Stimulated activated CD8-positive, alpha-beta memory T cell treated with anti-CD3 and anti-CD28 coated beads, Interleukin-15, amount 100 ng/mL, for 24 hours (primary cell): ENCODE measurements at places on chromosomes 12 and 14.
A peak's percentile ranks its signal among the peaks of the same experiment; 100 is the strongest.

DNA sequence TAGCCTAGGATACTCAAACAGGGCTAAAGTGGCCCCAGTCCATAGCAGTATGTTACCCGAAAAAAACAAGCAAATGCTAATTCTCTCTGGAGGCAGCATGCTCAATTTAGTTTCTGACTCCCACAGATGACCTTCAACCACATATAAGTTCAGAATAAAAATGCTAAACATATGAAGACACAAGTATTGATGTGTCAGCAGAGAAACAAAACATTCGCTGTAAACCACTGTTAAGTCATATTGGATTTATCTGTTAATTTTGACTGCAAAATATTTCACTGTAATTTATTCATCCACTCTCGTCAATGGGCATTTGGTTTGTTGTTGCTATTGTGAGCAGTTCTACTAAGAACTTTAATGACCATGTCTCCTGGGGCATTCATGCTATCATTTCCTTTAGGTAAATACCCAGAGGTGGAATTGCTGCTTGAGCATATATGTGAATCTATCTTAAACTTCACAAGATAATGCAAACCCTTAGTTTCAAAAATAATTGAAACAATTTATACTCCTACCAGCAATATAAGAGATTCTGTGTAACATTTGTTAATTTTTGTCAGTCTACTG is 36.5 kb downstream of the WBP11 start:
- DNase-seq: no peak

- DNase-seq: no peak
Observed at GRCh38 chr14:30410986-30411385, 148.0 kb upstream of the G2E3 start.

GRCh38 chr14:102496958-102497744 is 12.4 kb downstream of the ANKRD9 start:
- DNase-seq: no peak

GRCh38 chr12:104709692-104710435 is 248.2 kb downstream of the SLC41A2 start:
- DNase-seq: no peak

DNA sequence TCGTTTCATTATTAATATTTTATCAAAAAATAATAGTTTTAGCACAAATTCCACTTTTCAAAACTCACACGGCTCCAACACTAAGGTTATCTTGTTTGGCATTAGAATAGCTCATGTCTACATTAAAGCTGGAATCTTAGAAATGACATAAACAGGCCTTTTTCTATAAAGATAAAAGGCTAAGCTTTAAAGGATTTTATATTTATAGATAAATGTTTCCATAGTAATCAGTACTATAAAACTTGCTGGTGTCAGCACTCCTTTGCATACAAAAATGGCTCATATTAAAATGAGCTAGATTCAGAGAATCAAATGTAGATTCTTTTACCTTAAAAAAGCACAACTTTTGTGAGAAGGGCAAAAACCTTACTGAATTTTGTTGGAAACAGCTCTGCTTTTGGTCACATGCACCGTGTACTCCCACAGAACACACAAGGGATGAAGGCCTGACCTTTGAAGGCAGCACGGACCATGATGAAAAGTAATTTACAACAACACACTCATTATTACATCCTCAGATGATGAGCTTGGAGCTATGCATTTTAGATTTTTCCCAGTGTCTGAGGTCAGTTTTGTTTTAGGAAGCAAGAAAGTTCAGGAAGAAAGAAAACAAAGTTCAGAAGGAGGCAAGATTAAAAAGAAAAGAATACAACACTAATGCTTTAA is 202.8 kb downstream of the BCAT1 start:
- DNase-seq: no peak

DNA sequence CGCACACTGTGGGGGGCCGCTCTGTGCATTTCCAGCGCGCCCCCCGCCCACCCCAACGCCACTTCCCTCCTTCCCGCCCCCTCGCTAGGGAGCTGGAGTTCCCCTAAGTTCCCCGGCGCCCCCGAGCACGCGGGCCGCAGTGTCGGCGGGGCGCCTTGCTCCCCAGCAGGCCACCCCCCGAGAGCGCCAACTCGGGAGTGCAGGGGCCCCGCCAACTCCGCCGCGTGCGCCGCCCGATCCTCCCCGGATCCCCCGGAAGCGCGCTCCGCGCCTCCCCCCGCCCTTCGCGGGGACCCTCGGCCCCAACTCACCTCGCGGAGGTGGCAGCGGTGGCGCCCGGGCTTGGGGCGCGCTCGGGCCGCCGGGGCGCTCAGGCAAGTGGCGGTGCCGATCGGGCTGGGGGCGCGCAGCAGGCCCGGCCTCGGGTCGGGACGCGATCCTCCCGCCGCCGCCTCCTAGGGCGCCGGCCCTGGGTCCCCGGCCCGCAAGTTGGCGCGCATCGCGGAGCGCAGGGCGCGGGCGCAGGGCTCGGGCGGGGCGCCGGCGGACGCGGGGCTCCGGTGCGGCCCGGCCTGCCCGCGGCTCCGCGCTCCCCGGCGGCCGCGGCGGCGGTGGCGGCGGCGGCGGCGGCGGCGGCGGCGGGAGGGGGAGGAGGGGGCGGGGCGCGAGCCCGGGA is at the start of gene NCOR2:
TSS of gene NCOR2 (minus strand) at position 616 of the 676 bp plus-strand sequence. CDS start 72,361 bp downstream, outside the sequence.
- peak; percentile 31 for DNase-seq

- no peak for DNase-seq
Observed at GRCh38 chr12:92275443-92276154, 130.0 kb upstream of the BTG1 start.

DNA sequence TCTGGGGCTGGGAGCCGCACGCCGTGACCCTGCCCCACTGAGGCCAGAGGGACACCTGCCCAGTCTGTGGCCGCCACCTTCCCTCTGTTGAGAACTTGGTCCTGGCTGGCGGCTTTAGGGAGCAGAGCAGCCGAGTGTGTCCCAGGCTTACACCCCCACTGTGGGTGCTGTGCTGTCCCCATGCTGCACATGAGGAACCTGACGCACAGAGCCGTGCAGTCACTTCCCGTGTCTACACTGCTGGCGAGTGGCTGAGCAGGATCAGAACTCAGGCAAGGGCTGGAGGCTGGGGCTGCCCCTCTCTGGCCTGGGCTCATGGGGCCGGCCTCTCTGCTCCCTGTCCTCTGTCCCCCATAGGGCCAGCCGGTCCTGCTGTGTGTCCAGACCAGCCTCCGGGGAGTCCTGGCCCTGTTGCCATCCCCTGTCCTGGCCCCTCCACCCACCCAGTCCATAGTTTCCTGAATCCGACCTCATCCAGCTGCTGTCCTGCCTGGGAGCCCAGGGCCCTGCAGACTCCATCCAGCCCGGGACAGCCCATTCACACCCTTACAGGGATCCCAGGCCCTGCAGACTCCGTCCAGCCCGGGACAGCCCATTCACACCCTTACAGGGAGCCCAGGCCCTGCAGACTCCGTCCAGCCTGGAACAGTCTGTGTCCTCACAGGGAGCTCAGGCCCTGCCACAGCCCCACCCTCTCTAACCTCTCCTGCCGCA is 10.3 kb downstream of the FBRSL1 start:
- DNase-seq: no peak

DNA sequence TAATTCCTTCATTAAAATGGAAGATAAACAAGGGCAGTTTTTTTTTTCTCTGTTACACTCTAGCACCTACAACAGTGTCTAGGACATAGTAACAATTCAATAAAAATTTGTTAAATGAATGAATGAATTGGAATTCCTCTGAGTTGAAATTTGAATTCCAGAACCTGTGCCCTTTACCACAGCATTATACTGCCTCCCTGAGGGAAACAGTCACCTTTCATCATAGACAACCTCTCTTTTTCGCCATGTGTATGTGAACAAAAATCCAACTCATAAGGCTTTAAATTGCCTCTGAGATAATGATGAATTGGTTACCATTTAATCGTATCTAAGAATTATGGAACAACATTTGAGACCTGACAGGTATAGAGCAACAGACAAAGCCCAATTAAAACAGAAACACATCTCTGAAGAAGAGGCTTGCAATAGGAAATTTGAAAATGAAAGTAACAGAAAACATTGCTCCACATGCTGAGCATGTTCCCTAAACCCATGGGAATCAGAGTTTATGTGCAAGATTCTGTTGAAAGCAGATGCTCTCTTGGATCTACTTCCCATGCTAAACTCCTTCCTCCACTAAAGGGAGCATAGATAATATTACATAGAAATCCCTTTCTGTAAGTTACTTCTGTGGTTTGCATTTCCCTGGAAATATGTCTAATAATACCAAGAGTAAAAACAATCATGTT is 657.8 kb downstream of the GALC start:
- no peak for DNase-seq

- DNase-seq: no peak
Observed at GRCh38 chr12:8089716-8090115, 7.6 kb downstream of the NECAP1 start.

DNA sequence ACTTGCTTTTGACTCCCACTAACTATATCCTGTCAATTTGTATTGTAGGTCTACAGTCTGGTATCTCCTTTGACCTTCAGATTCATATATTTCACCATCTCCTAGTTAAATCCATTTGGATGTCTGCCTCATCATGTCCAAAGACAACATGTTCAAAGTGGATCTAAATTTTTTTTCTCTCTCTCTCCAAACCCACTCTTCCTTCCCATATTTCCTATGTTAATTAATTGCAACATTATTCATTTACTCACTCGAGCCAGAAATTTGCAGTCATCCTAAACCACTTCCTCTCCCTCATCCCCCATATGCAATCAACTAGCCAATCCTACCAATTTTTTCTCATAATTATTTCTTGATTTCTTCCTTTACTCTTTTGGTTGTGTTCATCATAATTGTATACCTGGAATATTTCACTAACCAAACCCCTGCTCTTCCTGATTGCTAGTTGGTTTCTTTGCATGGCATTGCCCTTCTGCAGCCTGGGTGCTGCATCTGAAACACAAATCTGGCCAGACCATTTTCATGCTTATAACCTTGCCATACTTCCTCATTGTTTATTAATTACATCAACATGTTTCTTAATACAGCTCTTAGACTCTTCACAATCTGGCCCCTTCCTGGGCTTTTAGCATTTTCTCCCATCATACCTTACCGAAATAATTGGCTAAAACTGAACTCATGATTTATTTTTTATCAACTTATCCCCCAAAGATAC is 442.2 kb downstream of the ADAMTS20 start:
- no peak for DNase-seq

DNA sequence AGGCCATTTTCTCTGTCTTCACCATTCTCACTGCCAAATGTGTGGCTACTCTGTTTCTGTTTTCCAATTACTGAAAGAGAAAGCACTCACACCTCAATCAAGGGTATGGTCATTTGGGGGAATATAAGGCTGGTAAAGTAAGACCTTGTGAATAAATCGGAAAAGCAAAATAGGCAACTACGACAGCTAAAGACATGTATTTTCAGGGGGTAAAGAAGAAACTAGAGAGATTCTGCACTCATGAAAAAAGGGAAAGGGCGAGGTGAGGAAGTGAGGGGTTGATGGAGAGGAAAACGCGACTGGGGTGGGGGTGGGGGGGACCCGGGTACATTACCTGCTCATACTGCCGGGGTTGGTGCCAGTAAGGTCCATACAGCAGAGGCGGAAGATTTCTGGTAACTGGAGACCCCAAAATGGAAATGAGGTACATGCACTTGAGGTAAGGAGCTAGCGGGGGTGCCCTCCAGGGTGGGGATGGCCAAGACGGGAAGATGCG is 19.3 kb downstream of the CHD8 start:
- DNase-seq: no peak

DNA sequence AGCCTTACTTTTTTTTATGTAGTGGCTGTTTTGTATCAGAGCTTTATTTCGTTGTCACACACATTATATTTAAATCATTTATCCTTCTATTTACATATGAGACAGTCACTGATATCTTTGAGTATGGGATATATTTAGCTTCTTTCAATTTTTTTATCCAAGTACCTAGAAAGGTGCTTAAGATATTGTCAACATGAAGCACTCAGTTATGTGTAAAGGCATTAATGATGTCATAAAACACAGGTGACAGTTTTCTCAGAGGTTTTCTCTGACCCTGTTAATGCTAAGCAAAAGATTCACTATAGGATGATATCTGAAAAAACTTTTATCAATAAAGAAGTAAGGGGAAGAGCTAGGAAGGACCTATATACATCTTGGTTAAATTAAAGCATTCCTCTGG is 23.2 kb downstream of the LRFN5 start:
- DNase-seq: no peak

- DNase-seq: no peak
Observed at GRCh38 chr12:91210144-91210543, 27.5 kb upstream of the DCN start.

DNA sequence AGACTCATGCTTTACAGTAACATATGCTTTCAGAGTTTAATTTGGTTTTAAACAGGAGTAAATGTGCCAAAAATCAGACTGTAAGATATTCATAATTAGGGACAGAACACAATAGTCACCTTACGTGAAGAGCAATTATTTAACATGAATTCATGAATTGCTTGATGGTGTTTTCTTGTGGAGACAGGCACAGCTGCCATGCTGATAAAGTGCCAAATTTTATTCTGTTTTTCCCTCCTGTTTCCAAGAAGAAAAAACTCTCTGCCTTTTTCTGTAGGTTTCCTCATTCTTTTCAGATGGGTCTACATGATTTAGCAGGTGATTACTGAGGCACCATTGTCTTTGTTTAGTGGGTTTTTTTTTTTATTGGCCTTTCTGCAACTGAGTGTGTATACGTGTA is 80.1 kb downstream of the C12orf42 start:
- DNase-seq: no peak

DNA sequence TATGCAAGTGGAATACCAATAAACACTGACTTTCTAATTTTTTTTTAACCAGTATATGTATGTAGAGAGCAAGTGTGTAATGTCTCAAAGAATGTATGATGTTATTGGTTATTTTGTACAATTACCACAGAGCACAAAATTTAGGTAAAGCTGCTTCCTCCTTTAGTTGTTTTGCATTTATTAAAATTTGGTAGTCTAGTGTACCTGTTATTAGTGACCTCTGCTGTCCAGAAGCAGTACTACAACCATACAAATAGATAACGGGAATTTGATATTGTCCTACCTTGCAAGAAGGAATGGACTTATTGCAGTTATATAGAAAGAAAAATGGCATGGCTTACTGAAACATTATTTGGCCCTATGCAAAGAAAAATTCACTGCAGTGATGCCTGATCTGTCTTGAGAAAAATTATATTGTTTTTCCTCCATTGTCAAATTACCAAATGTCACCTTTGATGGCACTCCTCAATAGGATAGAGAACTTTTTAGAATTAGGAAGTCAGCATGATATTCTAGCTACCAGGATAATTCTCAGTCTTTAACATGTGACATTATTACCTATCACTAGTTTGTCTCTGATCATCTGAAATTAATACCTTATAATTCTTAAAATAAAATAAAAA is 153.9 kb upstream of the RMST start:
- DNase-seq: no peak

DNA sequence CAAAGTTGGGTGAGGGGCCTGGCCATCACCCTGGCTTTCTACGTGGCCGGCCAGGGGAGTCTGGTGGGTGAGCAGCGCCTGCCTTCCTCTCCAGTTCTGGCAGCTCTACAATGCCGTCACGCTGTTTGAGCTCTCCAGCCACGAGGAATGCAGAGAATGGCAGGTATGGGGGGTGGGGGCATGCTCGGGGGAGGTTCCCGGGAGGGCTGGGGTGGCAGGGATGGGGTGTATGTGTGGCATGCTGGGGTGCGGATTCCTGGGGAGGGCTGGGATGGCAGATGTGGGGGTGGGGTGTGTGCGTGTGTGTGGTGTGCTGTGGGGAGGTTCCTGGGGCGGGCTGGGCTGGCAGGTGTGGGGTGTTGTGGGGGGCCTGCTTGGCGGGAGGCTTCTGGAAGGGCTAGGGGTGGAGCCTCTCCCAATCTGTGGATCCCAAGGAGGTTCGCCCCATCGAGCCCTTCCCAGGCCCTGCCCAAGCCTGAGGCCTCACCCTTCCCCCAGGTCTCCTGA is 18.5 kb downstream of the RHOF start:
- no peak for DNase-seq

GRCh38 chr14:68079941-68080697 is 260.5 kb downstream of the RAD51B start:
- no peak for DNase-seq
